ENCODE measurements at places on chromosomes 5 and 9.

DNA sequence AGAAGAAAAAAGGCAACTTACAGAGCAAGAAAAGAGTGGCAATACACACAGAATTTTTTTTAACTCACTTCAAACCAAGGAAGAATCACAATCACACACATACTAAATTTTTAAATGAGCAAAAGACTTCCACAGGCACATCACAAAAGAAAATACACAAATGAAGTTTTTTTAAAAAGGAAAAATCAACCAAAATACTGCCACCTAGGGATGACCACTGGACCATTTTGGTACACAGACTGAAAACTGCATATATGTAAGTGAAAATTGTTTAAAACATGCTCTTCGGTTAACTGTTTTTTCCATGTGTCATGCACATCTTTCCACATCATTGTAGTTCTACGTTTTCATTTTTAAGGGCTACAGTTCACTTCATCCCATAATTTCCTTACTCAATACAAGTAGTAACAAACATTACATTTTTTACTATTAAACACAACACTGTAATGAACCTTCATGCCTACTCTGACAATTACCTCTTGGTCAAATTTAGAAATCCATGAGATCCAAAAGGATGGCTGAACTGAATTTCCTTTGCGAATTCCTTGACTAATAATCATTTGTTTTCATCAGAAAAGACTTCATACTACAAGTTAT lies 79.0 kb downstream of the FBXW11 start:
- DNase-seq = no peak

- DNase-seq = no peak
Observed at GRCh38 chr5:131394128-131394527, 130.3 kb downstream of the CDC42SE2 start.

GRCh38 chr5:88823201-88823600 lies 59.8 kb downstream of the MEF2C start:
- no peak for DNase-seq

GRCh38 chr5:159878988-159879471 lies 37.3 kb upstream of the ADRA1B start:
- DNase-seq = no peak

DNA sequence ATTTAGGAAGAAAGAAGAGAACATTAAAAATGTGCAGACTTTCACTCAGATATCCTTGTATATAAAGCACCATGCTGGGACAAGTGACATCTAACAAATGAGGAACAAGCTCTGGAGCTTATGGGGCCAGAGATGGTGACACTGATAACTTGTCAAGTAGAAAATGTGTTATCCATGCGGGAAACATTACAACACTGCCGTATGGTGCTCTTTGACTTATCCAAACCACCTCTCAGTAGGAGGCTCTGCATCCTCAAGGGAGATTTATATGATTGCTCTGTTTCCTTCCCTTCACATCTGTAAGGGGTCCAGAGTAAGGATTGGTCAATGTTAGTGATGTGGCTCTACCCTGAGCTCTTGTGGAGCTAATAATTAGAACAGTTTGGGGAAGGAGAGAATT lies 23.5 kb downstream of the KCTD16 start:
- no peak for DNase-seq

GRCh38 chr5:107289030-107289714 lies 381.6 kb downstream of the EFNA5 start:
- DNase-seq = no peak

GRCh38 chr9:136896027-136896426 lies 9.7 kb downstream of the TRAF2 start:
- no peak for DNase-seq

DNA sequence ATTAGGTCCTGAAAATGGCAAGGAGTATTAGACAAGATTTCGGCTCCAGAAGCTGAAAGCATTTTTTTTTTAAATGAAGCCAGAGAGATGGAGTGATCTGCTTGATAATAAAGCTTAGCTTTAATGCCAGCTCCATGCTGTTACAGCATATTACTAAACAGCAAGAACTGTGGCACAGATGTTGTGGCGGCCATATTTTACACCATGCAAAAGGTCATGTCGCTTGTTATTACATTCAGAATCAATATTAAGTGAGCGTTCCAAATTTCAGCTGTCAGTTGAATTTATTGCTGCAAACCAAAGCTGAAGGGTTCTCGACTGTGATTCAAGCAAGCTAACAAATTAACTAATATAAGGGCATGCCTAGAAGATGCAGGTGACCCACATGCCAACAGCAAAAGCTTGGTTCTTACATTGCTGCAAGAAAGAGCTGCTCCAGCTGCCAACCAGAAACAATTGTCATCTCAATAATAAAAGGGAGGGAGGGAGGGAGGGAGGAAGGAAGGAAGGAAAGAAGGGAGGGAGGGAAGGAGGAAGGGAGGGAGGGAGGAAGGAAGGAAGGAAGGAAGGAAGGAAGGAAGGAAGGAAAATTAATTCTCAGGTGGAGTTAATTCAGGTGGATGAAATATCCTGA lies 517.7 kb upstream of the WWC1 start:
- DNase-seq = no peak

DNA sequence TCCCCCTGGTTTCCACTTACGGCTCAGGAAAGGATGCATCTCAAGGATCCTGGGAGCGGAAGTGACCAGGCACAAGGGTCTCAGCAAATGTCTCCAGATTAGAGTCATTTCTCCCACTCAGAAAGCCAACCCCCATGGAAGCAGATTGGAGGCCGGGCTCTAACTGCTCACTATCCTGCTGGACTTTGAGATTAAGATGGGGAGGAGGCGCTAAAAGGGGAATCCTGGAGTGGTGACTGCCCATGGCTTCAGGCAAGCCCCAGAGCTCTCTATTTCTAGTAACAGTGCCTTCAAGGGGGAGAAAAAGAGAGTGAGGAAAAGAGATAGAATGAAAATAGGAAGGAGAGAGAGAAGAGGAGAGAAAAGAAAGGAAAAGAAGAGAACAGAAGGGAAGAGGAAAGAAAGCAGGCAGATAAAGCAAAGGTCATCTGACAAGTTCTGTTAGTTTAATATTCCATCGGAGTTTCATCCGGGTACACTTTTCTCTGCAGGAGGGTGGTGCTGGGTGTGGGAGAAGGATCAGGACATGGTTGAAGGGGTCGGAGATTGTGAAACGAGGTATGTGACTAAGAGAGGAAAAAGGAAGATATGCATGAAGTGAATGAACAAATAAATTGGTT lies at the start of gene AGXT2:
Gene AGXT2 (minus strand): TSS at position 165 of the 620 bp plus-strand sequence. CDS start 57 bp downstream, at position 108.
- DNase-seq = no peak

DNA sequence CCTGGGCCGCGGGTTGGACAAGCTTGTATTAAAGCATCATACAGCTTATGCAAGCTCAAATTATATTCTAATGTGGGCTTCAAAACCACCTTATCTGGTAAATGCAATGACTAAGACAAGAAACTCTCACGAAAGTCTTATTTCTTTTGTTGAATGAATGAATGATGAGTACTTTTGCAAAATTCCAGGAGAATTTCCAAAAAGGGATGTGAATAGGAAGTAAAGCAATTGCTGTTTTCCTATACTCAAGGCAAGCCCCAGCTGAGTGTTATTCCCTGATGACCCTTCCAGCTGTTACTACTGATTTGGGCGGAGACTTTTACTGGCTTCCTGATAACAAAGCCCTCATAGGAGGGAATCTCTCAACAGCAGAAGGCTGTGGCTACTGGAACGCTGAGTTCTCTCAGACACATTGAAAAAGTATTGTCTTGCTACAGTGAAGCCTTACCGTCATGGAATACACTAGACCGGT lies 162.8 kb downstream of the SREK1 start:
- no peak for DNase-seq

GRCh38 chr5:11364531-11364930 lies 539.7 kb downstream of the CTNND2 start:
- no peak for DNase-seq

GRCh38 chr9:89179540-89179894 lies 899 bp upstream of the SHC3 start:
- DNase-seq = no peak

- no peak for DNase-seq
Observed at GRCh38 chr9:72526901-72527800, 5.7 kb downstream of the TMC1 start.

GRCh38 chr9:124120272-124120671 lies 108.7 kb downstream of the LHX2 start:
- no peak for DNase-seq

DNA sequence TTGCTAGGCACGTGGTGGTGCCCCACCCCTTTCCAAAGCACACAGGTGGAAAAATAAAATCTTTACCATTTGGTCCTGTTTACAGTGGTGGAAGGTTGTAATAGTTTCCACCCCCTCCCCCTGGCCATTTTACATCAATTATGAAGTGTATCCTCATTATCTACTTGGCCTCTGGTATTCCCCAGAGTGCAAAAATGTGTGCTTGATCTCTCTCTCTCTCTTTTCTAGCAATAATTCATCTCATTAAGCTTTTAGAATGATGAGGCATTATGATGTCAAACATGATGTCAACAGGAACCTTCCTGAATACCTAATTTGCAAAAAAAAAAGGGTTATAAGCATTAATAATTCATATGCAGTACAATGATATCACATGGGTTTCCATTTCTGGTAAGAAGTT lies 3.1 kb downstream of the PDE8B start:
- DNase-seq = no peak
